Cortex of kidney (tissue), 1 donor: ENCODE measurements at places on chromosomes 3 and 15.

- DNase-seq: no peak
Observed at GRCh38 chr15:45169608-45170480, 17.9 kb downstream of the SHF start.

DNA sequence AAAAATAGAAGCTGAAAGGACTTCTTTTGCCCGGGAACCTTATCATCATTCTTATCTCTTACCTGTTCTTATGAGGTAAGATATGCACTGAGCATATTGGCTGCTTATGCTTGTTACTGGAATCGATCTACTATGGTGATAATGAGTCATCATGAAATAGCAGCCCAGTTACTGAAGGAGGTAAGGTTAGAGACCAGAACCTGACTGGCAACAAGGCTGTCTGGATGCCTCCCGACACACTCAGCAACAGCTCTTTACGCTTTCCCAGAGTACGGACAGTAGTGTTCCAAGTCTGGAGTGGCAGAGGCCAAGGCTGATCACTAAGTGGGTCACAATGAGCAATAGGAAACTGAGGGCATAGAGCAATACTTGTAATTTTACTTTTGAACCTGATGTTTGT lies 314.1 kb downstream of the NLGN1 start:
- DNase-seq: no peak

GRCh38 chr15:101359365-101359947 lies 64.4 kb upstream of the SNRPA1 start:
- DNase-seq: no peak

GRCh38 chr3:78494851-78495250 lies 1272.9 kb downstream of the ROBO1 start:
- DNase-seq: no peak

DNA sequence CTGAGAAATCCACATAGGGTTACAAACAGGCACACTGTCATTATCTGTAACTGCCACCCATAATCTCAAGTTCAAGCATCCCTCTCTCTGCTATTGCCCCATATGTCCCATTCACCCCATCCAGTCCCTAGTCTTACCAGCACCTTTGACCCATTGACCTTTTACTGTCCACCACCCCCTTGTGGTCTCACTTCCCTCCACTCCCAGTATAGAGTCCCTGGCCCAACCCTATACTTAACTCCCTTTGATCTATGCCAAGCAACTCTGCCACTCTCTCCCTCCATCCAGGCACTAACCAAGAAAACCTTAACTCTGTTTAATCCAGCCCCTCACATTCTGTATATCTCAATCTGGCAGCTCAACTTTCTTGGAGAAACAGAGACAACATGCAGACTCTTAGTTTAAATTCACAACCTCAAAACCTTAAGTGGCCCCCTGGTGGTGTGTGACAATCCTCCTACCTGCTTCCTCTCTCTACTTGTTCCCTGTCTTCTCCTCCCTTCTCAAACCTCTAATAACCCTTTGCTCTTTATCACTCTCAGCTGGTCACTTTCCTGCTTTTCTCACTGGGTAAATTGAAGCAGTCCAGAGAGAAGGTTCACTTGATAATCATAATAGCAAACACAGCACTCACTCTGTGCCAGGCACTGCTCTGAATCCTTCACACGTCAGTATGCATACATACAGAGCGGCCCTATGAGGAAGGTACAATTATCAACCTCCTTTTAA lies 162.7 kb downstream of the STT3B start:
- DNase-seq: no peak

- no peak for DNase-seq
Observed at GRCh38 chr3:88462230-88462629, 312.5 kb downstream of the C3orf38 start.

GRCh38 chr3:1092061-1092460 lies 763 bp upstream of the CNTN6 start:
- no peak for DNase-seq

DNA sequence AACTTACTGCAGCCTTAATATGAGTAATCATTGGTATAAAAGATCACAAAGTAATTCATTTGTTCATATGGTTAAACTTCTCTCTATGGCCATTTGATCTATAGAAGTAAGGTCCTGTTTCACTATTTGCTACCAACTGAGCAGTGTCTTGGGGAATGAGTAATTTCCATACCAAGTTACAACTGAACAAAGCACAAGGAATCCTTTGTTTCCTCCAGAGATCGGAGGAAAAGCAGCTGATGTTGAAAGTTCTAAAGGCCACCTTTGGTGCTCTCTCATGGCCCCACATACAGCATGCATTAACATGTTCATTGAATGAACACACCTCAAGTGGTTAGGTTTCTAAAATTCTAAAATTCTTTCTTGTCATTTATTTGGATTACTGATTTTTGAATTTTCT lies 7.1 kb upstream of the CNTN3 start:
- no peak for DNase-seq

- DNase-seq: no peak
Observed at GRCh38 chr3:194389269-194389668, 9.8 kb downstream of the GP5 start.

GRCh38 chr3:46699676-46700523 lies 1.3 kb upstream of the TMIE start:
- no peak for DNase-seq

DNA sequence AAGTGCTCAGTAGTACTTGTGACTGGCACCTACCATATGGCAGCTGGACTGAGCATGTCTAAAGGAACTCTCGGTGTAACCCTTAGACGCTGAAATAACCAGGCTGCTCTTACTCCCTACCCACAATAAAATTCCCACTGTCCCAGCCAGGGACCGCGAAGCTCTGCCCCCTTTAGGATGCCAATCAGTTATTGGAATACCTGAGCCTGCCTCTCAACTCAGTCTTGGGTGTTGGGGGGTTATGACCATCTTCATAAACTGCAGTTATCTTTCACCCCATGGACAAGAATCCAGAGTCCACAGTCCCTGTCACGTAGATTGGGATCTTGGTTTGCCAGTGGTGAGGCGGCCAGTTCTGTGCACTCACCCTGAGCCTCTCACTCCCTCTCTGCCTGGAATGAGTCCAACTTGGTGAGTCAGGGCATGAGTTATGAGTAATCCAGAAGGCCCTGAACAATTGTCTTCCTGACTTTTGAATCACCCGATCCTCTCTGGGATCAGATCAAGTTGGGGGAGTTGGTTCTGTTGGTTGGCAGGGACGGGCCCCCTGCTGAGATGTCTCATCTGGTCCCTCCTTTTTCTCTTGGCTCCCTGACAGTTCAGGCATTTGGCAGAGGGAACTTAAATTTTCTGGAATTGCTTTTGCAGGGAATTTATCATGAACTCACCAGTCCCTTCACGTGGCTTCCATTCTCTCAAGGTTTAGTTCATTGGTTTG lies 120.1 kb upstream of the UBE2E1 start:
- DNase-seq: no peak

DNA sequence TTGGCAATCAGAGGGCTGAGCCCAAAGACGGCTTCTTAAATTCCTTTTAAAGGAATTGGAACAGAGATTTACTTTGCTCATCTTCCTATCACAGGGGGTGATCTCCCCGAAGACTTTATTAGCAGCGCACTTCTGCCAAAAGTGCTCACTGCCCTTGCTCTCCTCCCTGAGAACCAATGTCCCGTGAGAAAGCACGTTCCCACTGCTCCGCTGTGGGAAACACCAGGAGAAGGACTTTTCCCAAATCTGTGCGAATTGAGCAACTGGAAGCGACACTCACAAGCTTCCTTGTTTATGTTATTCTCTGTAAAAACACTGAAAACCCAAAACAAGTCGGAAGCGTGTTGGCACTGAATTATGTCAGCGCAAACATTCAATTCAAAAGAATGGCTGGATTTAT lies 670.8 kb upstream of the NR2F2 start:
- DNase-seq: no peak

- no peak for DNase-seq
Observed at GRCh38 chr15:60994963-60995475, 234.1 kb downstream of the RORA start.

- DNase-seq: no peak
Observed at GRCh38 chr3:158703566-158703965, 28.7 kb downstream of the RARRES1 start.

GRCh38 chr15:74203914-74204431 lies 1.4 kb upstream of the STRA6 start:
- DNase-seq: no peak

DNA sequence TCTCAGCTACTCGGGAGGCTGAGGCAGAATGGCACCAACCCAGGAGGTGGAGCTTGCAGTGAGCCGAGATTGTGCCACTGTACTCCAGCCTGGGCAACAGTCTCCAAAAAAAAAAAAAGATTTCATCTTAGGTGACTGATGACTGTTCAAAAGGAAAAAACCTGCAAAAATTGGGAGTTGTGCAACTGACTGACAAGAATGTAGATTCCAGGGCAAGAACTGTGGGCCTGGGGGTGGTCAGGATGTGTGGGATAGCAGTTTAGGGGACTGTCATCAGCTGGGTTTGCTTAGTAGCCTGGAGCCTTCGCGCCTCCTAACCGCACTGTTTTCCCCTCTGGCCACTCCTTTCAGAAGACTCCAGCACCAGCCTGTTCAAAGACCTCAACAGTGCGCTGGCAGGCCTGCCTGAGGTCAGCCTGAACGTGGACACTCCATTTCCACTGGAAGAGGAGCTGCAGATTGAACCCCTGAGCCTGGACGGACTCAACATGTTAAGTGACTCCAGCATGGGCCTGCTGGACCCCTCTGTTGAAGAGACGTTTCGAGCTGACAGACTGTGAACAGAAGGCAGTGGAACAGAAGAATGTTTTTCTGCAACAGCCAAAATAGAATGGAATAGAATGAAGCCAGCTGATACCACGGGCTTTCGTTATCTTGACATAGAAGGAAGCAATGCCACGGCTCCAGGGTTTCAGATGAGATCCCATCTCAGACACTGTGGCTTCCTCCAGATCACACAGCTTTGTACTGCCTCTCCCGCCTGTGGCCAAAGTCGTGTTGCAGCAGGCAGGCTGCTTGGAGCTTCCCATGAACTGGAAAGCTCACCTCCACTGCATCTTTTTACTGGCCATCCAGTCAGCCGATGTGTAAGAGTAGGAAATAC lies 75.3 kb upstream of the BLM start:
- no peak for DNase-seq

DNA sequence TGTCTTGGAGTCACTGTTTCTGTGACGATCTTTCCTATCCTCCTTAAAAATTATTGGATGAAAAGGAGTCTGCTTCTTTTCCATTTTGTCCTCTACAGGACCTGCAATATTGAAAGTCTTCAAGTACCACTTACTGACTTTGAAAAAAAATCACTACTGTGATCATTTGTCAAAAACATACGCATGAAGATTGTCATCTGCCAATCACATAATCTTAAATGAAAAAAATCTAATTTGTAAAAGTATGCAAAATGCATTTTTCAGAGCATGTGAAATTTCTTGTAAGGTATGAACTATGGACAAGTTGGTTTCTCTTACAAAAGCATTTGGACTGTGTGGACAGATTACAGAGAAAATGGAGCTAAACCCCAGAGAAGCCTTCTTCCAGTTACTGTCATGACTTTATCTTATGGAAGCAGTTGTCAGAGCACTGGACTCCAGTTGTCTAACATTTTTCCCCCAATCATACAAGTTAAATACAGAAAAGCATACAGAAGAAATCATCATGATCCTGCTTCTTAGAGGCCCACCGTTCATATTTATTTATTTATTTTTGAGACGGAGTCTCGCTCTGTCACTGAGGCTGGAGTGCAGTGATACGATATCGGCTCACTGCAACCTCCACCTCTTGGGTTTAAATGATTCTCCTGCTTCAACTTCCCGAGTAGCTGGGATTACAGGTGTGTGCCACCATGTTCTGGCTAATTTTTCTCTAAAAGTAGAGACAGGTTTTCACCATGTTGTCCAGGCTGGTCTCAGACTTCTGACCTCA lies 3.4 kb upstream of the PXK start:
- no peak for DNase-seq

GRCh38 chr15:78422571-78423340 lies 15.3 kb upstream of the IREB2 start:
- DNase-seq: no peak

DNA sequence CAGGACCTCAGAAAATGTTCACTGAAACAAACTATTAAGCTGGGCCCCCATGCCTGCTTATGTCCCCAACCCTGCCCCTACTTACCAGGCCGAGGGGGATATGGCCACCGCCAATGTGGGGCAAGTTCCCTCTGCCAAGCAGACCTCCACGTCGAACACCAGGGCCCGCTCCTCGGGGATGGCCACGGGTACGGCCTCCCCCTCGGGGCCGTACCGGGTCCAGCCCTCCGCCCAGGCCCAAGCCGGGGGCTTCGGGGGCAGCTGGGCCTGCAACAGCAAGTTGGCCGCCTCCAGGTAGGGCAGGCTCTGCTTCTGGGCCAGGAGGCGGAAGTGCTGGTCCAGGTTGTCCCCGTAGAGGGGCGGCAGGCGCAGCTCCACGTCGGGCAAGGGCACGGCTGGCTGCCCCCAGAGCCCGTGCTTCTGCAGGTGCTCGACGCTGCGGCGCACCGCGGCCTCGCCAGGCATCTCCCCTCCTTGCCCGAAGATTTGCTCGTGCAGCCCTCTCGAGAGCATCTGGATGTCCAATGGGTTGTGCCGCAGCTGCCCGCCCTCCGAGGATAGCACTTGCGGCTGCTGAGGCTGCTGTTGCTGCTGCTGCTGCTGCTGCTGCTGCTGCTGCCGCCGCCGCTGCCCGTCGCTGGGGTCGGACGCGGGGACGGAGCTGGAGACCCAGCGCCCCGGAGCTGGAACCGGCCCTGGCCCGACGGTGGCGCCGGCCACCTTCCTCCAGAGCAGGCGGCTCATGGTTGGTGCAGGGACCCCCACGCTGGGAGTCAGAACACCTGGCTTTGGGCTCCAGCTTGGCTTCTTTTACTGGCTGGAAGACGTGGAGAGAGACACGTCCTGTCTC lies 1.4 kb downstream of the POLG start:
- DNase-seq: no peak

- no peak for DNase-seq
Observed at GRCh38 chr3:26838026-26838425, 215.5 kb downstream of the LRRC3B start.

DNA sequence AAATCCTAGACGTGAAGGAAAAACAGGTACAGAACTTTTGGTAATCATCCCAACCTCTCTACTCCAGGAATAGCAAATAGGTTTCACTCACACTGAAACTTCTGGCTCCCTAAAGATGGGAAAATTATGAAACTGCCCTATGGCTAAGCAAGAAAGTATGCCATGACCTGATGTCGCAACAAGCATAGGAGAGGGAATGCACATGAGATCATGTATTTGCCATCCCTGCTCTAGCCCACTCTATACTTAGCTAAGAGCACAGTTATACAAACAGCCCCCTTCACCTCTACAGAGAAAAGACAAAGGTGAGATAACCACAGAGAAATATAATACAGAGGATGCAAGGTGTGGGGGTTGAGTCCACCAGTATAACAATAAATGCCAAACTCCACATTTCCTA lies 102.7 kb downstream of the TBC1D5 start:
- no peak for DNase-seq

GRCh38 chr3:165638034-165638433 lies 199.2 kb downstream of the BCHE start:
- DNase-seq: no peak

- DNase-seq: no peak
Observed at GRCh38 chr3:120407508-120408287, 43.1 kb downstream of the FSTL1 start.

DNA sequence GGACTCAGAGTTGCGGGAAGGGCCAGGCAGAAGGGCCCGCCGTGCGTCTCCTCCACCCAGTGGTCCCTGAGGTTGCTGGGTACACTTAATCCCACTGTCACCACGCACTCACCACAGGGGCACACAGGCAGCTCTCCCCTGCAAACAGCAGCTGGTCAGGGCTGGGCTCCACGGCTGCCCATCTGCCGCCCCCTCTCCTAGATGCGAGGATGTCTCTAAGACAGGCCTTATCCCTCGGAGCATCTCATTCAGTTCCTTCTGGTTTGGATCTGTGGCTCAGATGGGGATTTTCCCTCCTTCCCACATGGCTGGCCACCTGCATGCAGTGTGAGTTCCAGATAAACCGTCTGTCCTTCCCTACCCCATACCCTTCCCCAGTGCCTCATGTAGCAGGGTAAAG lies 26.3 kb downstream of the MRPS11 start:
- no peak for DNase-seq
